ENCODE measurements at places on chromosomes 12 and 14.

DNA sequence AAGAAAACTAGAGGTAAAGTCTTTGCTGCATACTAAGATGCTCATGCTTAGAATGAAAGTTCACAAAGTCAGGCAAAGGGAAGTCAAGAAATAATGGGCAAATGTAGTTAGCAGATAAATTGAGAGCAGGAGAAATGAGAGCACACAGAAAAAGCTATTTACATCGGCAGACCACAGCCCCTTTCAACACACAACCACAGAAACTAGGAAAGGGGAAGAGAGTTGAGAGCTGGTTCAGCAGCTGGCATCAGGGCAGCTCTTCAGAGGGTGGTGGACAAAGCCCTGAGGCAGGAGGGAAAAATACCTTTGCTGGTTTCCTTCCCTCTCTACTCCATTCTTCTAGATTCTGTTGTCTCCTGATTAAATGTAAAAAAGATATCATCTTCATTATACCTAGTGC lies 95.4 kb upstream of the ANO4 start:
- no peak for DNase-seq

DNA sequence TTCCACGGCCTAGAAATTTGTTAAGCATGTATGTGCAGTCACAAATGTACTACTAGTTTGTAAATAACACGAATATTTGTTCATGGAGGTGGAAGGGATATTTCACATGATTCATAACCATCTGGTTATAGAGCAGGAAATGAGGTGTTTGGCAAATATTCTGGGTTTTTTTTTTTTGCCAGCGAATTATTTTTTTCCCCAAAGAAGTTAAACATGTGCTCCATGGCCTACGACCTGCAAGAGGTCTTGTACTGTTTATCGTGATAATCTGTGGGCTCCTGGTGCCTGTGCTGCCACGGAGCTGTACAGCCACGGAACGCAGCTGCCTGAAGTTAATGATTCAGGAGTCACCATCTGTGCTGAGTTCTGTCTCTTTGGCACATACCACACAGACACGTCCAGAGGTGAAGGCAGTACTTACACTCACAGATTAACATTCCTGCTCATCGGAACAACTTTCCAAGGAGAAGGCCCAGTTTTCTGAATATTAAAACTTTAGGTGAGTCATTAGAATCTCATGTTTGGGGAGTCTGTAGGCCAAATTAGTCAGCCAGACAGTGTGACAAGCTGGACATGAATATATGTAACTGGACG lies 156.3 kb downstream of the TMX1 start:
- DNase-seq: no peak

DNA sequence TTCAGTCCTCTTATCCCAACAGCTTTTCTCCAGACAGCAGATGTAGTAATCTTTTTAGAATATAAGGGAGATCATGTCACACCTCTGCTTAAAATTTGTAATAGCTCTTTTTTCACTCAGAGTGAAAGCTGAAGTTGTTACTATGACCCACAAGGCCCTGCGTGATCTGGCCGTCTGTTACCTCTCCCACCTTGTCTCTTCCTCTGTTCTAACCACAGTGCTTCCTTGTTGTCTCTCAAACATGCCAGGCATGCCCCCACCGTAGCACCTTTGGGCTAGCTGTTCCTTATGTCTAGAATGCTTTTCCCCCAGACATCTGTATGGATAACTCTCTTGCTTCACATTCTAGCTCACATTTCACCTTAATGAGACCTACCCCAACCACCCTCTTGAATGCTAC lies 6.5 kb downstream of the NECAP1 start:
- DNase-seq: no peak

DNA sequence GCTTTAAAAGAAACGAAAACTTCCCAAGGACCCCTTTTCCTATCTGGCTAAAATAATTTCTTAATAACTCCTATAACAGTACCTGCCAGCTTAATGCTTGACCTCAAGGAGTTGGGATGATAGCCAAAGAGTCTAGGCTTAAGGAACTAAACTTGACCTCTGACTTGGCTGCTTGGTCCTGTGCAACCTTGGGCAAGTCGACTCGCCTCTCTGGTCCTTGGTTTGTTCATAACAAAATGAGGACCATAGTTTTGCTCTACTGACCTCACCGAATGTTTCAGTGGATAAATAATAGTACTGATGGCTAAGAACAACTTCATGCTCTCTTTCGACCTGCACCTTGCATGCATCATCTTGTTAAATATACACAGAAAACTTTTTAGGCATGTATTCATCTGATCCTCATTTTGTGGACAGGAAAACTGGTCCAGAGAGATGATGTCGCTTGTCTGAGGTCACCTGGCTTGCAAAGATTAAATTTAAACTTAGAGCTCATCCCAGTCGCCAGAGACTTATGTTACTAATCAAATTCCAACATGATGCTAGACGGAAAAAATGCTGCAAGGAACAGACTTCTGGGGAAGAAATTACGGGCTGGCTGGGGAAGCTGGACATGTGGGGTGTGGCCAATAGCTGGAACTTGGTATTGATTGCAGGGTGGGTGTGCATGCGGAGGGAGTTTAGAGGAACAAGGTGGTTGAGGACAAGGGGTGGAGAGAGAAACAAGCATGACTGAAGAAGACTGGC lies 38.0 kb upstream of the WSCD2 start:
- no peak for DNase-seq

DNA sequence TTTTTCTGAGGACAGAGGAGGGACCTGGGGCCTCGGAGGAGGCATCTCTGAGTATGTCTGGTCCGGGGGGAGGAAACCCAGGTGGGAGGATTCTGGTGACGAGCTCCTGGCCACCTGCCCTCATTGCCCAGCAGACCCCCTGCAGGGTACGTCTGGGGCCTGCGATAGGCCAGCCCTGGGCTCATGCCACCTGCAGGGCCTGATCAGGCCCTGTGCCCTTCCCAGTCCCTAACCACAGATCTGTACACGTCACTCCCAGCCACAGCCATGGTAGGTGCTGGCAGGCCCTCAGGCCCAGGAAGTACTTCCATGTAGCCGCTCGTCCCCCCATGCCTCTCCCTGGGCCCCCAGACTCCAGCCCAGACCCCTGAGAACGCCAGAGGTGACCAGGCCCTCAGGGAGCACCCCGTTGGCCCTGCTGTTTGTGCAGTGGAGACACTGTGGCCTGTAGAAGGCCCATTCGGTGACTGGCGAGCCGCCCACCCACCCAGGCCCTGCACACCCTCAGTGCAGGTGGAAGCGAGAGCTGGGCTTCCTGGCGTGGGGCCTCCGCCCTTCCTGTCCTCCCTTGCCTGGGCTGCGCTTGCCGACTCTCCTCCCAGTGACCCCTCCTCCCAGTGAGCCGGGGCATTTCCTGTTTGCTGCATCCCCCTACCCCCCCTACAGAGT lies 5.7 kb downstream of the INF2 start:
- DNase-seq: no peak

DNA sequence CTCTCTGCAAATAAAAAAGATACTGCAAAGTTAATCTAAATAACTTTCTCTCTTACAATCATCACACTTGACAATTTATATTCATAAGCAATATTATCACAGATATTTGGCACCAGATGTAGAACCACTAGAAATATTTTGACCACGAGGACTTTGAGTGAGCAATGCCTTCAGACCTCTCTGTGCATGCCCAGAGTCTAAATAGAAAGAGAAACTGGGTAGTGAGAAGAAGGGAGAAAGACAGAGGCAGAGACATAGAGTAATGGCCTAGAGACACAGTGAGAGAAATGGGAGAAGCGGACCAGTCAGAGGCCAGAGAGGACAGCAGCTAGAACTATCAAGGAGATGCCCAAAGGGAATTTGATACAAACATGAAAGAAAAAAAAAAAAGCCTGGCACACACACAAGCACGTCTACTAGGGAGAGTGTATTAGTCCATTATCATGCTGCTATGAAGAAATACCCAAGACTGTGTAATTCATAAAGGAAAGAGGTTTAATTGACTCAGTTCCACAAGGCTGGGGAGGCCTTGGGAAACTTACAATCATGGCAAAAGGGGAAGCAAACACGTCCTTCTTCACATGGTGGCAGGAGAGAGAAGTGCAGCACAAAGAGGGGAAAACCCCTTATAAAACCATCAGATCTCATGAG lies 41.1 kb downstream of the BMP4 start:
- no peak for DNase-seq

GRCh38 chr12:124493809-124494750 lies 73.3 kb downstream of the NCOR2 start:
- DNase-seq: no peak

GRCh38 chr12:131444220-131445164 lies 266.4 kb upstream of the SFSWAP start:
- no peak for DNase-seq

GRCh38 chr14:92719890-92720323 lies 28.5 kb downstream of the LGMN start:
- DNase-seq: no peak

GRCh38 chr12:81176796-81177195 lies 98.9 kb downstream of the ACSS3 start:
- no peak for DNase-seq

DNA sequence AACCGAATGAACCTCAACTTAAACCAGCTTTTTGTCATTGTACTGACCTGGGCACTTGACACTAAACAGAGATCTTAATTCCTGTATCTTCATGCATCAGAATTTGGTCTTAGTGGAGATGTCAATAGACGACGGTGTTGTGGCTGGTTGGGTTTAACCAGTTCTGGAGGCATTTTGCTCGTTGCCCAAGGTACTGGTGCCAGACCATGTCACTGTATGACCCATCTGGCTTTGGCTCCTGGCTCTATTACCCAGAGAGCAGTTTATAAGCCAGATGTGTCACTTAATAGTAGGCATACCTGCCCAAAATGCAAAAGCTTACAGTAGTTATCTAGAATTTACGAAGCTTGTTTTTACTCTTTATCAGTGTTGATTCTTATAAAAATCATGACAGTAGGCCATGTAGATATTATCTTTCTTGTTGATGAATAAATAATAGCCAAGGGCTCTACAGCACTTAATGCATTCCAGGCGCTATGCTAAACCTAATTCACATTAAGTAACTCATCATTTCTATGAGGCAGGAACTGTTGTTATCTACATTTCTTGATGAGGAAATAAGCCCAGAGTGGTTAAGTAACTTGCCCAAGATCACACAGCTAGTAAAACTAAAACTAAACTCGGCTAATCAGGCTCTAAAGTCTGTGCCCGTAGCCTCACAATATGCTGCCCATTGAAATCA lies 179.7 kb upstream of the HIF1A start:
- DNase-seq: no peak

DNA sequence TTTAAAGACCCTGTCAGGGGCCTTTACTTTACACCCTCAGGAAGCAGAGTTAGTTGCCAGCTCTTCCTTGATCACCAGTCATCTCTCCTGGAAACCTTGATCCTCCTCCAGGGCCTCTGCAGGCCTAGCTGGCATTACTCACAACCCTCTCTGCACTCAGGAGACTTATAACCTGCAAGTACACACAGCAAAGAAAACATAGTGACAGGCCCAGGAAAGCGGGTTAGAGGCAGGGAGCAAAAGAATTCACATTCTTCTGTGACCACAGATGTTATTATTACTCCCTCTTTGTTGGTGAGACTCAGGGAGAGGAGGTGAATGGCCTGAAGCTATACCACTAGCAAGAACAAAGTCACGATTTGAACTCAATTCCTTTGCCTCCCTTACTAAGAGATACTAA lies 87.4 kb downstream of the OR11H12 start:
- no peak for DNase-seq

DNA sequence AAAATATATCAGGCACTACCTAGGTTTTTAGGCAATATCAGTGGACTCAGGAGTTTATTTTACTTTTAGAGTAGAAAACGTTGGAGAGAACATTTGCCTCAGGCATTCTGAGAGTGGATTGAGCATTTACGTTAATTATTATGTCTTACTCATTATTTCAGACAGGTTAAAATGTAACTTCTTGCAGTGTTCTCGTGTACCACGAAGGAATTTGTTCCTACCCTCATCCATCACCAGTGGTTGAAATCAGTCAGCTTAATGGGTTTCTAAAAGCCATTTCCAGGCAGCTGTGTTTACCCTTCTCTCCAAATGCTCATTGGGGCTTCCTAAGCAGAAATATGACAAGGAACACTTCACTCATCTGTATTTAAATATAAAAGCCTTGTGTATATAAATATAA lies 9.1 kb upstream of the LDHB start:
- no peak for DNase-seq

DNA sequence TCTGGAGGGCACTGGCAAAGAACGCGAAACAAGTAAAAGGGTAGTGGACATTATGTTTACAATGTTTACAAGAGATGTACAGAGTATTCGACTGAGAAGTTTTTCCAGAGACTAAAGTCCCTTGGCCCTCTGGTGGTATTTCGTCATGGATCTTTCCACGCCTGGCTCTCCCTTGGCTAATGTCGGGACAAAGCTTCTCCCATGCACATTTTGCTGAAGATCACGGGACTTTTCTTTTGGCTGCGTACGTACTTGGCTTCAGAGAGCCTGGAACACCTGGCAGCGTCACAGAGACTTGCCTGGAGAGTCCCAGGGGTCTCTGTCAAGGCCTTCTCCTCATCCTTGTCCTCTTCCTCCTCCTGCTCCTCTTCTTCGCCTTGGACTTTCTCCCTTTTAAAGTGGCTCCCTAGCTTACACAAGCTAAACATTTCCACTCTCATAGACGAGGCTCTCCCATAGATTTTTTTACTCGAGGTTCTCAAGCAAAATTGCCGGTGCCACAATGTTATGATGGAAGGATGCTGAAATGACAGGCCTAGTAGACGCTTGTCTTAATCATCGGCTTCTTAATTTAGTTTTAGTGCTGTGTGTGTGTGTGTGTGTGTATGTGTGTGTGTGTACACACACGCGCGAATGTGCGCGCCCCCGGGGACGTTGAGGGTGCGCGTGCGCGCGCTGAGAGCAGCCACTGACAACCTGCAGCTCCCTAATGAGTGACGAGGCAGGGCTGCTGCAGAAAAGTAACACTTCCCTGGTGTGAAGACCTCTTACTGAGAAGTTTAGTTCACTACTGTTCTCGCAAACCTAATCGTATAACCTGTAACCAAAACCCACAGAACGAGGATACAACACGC lies 4.9 kb upstream of the FOXG1 start:
- DNase-seq: no peak

DNA sequence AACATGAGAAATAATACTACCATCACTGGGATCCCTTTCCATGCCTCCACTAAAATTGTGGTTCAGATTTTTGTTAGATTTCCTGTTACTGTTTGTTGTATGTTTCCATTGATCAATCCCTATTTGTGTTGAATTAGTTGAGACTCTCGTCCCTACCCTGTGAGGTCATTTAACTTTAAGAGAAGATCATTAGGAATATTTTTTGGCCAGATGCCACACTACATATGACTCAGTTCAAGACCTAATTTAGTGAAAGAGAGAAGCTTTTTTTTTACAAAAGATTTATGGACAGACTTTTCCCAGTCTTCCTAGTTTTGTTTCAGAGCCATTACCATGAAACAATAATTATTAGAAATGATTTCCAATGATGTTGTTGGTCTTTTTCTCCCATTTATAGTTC lies 35.5 kb downstream of the CPSF6 start:
- DNase-seq: no peak

GRCh38 chr12:92079054-92079385 lies 66.6 kb downstream of the BTG1 start:
- no peak for DNase-seq

DNA sequence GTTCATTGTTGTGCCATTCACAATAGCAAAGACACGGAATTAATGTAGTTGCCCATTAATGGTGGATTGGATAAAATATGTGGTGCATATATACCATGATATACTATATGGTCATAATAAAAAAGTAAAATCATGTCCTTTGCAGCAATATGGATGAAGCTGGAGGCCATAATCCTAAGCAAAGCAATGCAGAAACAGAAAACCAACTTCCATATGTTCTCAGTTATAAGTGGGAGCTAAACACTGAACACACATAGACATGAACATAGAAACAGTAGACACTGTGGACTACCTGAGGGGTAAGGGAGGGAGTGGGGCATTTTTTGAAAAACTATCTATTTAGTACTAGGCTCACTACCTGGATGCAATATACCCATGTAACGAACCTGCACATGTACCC lies 3.0 kb upstream of the ERP27 start:
- DNase-seq: no peak
